ENCODE measurements at places on chromosomes 13 and 19.
A peak's percentile ranks its signal among the peaks of the same experiment; 100 is the strongest.

DNA sequence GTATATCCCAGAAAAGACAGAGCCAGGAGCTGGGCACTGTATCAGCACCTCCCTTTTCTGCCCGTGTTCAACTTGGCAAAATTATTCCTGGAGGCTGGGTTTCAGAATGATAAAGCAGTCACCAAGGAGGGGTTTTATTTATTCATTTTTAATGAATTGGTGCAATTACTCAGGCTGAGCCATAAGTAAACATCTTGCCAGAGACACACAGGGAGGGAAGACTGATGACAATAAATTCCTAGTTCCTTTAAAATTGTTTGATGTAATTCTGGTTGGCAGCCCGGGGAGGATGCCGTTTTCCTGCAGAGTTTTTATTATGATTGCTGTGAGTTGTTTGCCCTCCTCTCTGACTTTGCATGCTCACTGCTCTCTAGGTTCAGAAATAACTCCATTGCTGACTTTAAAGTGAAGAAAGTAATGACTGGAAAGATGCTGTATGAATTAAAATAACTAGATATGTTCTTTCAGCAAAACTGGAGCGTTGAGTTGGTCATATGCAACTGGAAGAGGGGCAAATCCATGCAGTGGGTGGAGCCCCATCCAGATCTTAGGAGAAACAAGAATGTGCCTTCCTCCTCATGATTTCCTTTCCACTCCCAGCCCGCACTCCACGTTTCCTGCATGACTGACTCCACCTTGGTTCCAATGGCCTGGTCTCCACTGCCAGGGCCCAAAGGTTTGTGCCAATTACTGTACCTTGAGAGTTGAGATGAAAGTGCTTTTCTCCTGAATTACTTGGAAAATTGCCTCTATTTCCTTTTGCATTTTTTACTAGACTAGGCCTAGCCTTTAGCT is 182.1 kb downstream of the RFC3 start:
- DNase-seq, result no peak

- DNase-seq, result no peak
Measured at GRCh38 chr13:91017669-91018053, 329.8 kb upstream of the MIR17HG start.

- DNase-seq, result no peak
Measured at GRCh38 chr13:22053053-22053452, 382.2 kb downstream of the FGF9 start.

- no peak for DNase-seq
Measured at GRCh38 chr19:44712864-44713515, 14.0 kb downstream of the CEACAM16 start.

DNA sequence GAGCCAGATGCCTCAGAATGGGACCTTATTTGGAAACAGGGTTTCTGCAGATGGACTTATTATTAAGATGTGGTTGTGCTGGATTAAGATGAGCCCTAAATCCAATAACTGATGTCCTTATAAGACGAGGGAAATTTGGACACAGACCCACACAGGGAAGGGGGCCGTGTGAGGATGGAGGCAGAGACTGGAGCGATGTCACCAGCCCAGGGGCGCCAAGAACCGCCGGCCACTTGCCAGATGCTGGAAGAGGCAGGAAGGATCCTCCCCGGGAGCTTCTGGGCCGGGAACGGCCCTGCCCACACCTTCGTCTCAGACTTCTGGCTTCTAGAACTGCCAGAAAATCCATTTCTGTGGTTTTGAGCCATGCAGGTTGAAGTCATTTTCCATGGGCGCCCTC is 26.6 kb downstream of the GNG7 start:
- no peak for DNase-seq

GRCh38 chr19:42065051-42065450 is 5.0 kb downstream of the GRIK5 start:
- DNase-seq, result no peak

- no peak for DNase-seq
Measured at GRCh38 chr19:53989600-53990533, 1.6 kb upstream of the CACNG6 start.

DNA sequence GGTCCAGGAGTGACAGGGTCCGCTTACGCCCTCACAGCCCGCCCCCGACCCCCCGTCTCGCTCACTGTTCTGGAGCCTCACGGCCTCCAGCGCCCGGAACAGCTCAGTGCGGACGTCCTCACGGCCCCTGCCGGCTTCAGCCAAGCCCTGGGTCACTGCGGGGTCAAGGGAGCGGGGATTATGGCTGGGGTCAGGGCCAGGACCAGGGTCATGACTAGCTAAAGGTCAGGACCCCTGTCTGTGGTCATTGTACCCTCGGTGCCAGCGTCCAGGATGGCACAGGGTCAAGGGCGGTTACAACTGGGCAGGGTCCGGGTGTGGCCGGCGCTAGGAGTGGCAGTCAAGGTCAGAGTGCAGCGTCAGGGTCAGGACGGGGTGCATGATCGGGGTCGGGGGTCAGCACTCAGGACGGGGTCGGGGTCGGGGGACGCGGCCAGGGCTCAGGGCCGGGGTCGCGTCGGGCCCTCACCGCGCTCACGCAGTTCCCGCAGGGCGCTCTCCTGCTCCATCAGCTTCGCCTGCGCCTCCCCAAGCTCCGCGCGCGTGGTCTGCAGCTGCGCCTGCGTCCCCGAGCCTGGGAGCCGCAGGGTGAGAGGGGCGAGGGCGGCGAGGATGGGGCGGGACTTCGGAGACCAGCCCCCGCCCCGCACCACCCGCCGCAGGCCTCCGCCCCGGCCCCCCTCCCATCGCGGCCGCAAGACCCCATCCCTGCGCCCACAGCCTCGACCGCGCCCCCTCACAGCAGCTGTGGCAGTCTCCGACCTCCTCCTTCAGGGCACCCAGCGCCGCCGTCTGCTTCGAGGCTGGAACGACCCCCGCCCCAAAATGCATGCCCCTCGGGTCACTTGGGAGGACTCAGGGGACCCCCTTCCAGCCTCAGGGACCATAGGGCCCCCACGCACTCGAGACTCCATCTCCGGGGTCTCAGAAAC is 1.4 kb downstream of the CLEC4G start:
- no peak for DNase-seq

GRCh38 chr13:103639326-103639725 is 573.1 kb upstream of the SLC10A2 start:
- DNase-seq, result no peak

DNA sequence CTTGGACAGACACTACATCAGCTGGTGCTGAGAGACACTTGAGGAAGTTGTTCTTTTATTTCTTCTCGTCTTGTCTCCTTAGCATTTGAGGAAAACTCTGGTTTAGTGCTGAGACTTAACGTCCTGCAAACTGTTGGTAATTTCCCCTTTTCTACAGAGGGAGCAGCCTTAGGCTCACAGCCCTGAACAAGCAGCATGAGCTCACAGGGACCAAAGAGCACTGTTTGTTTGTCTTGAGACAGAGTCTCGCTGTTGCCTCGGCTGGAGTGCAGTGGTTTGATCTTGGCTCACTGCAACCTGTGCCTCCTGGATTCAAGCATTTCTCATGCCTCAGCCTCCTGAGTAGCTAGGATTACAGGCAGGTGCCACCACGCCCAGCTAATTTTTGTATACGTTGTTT is 5.5 kb downstream of the ZNF805 start:
- DNase-seq, result no peak

- no peak for DNase-seq
Measured at GRCh38 chr19:58557221-58558065, 968 bp downstream of the UBE2M start.

DNA sequence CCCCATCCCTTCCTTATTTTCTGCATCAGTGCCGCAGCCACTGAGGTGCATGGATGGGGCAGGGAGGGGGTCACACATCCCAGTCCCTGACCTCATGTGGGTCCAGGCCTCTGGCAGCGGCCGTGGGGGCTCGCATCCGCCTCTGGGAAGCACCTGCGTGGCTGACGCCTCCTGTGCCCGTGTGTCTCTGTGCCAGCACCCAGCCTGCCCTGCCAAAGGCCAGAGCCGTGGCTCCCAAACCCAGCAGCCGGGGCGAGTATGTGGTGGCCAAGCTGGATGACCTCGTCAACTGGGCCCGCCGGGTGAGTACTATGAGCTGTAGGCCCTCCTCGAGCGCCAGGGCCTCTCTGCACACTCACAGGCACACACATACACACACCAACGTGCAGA is 4.9 kb downstream of the NDUFS7 start:
- no peak for DNase-seq

DNA sequence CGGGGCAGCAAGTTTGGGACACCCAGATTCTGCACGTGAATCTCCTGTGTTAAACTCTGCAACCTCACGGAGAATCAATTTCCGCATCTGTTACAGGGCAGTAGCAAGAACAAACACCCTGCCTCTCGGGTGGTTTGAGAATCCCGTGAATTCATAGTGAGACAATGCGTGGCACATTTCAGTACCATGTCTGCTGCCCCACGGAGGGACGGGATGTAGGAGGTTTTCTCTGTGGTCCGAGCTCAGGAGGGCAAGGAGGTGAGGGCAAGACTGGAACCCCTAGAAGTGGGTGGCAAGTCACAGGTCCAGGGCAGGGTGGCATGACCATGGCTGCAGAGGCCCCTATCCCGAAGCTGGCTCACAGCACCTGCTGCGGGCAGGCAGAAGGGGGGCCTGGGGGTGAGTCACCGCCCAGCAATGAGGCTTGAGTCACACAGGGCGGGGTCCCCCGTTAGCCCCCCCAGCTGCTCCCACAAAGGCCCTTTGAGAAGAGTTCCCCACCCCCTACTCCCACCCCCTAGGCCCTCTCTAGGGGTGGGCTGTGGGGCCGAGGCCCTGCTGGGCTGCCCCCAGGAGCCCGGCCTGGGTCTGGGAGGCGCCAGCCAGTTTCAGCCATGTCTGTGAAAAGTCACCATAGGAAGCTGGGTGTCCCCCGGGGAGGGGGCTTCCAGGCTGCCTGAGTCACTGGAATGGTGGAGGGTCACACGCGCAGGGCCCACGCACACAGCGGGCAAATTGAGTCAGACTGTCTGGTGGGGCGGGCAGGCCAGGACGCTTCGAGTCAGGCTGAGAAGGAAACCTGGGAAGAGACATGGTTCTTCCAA is 25.8 kb upstream of the NANOS3 start:
- peak; percentile 84 for DNase-seq

DNA sequence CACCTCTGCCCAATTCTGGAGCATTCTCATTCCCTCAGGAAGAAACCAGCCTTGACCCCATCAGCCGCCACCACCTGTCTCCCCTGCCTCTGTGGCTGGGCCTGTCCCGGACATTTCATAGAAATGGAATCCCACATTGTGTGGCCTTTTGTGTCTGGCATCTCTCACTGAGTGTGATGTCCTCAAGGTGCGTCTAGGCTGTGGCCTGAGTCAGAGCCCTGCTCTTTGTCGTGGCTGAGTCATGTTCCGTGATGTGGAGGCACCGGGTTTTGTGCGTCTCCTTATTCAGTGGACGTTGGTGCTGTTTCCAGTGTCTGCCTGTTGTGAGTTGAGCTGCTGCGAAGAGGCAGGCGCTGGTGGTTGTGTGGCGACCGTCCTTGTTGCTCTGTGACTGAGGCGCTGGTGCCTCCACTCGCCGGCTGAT is 3.5 kb downstream of the FZR1 start:
- peak; percentile 78 for DNase-seq

GRCh38 chr13:28978574-28978973 is 158.4 kb downstream of the MTUS2 start:
- no peak for DNase-seq

- DNase-seq, result no peak
Measured at GRCh38 chr19:50705422-50706019, 14.1 kb downstream of the SHANK1 start.

DNA sequence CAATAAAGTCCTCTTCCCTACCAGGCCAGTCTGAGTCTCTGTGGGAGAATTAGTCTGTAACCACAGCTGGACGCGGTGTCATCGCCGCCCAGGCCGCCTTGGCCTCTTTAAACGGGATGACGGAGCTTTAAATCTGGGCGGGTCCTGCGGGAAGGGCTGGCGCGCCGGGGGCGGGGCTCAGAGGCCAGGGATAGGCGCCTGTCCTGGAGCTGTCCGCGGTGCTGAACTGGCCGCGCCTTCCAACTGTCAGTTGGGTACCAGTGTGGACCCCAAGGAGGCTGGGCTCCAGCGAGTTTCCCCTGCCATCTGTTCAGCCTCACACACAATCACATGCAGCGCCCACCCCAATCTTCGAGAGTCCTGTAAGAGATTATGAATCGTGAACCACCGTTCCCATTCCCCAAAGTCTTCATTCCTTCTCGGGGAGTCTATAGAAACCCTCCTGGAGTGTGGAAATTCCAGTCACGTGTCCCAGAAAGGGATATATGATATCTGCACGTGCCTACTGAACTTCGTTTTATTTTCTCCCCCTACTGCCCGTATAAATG is 11.5 kb downstream of the APLP1 start:
- DNase-seq, result peak; percentile 86

DNA sequence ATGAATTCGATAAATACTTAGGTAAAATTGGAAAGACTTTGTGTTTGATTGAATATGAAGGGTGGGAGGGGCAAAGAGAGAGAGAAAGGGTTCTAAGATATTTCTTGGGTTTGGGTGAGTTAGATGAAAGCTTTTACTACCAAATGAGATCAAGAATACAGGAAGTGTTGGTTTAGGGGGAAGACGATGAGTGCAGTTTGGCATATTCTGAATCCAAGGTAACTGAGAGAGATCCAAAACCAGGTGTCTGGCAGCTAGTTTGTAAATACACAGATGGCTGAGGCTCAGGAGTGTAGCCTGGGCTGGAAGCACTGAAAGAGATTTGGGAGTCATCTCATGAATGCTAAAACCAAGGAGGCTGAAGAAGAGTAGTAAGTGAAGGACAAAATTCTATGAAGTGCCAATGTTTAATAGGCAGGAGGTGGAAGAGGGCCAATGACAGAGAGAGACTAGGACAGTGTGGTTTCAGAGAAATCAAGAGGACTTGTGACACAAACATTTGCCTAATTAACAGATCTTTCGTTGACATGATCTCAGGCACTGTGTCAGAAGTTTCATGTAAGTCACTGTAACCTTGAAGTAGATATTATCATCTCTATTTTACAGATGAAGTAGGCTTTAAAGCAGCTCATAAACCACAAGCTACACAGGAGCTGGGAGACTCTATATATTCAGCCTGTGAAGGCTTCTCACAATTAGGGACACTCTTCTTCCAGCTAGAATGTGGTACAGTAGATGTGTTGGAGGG is 70.2 kb upstream of the ZDHHC20 start:
- no peak for DNase-seq

DNA sequence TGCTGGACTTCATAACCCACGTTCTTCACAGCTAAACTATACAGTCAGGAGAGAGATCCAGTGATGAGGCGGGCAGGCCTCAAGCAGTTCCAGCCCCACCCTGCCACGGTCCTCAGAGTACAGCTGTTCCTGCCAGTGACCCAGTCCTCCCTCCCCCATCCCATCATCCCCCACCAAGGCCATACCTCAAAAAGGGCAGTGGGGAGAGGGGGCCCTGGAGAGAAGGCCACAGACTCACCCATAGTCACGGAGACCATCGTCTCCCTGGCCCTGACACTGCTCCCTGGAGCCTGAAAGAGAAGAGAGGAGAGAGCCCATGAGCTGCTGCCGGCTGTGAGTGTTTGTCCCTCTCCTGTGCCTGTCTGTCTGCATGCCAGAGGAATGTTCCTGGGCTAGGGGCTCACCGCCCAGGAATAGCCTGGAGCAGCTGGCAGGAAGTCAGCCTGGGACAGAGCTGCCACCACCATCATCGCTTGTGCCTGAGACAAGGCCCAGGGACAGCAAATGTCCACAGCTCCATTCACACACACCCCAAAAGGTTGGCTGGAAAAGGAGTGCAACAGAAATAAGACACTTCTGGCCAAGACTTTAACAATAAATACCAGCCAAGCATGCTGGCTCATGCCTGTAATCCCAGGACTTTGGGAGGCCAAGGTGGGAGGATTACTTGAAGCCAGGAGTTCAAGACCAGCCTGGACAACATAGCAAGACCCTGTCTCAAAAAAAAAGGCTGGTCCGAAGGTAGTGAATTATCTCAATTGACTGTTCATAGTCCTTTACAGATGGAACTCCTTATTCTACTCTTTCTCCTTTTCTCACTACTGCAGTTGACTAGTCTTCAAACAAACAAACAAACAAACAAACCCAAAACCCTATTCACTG is 6.4 kb downstream of the C19orf47 start:
- DNase-seq, result no peak

Data from dorsolateral prefrontal cortex (tissue), 122 donors.